ENCODE measurements at places on chromosomes 2 and 18.
A peak's percentile ranks its signal among the peaks of the same experiment; 100 is the strongest.

GRCh38 chr18:49486606-49486952 lies 455 bp downstream of the C18orf32 start:
- DNase-seq = peak; percentile 36

GRCh38 chr2:71929482-71929772 lies 218.2 kb downstream of the CYP26B1 start:
- DNase-seq = no peak

GRCh38 chr2:226652369-226652768 lies 147.3 kb downstream of the IRS1 start:
- DNase-seq = peak; percentile 16

DNA sequence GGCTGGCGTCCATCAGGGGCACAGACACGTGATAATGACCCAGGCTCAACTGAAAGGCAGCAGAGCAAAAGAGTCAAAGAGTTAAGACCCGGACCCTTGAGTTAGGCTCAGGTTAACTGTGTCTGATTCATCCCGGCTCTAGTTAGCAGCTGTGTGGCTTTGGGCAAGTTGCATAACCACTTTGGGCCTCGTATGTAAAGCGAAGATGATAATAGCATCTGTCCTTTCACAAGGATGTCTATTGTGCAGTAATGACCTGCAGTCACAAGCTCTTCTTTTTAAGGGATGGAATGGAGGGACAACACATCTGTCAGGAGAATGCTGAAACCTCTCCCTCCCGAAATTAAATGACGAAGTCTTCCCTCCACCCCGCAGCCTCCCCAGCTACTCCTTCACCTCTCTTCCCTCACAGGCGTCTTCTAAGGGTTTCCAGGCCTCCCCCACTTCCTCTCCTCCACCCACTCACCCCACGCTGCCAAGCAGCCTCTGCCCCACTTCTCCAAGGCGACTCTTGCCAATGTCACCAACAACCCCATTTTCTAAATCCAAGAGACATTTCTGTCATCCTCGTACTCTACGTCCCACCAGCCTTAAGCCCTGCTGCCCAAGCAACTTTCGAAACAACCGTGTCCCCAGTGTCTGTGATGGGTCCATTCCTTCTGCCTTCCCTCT lies 135.1 kb upstream of the ID2 start:
- peak; percentile 70 for DNase-seq

- DNase-seq = no peak
Observed at GRCh38 chr2:42567364-42567763, 1.1 kb upstream of the MTA3 start.

- DNase-seq = no peak
Observed at GRCh38 chr2:96895032-96895745, 25.3 kb upstream of the SEMA4C start.

DNA sequence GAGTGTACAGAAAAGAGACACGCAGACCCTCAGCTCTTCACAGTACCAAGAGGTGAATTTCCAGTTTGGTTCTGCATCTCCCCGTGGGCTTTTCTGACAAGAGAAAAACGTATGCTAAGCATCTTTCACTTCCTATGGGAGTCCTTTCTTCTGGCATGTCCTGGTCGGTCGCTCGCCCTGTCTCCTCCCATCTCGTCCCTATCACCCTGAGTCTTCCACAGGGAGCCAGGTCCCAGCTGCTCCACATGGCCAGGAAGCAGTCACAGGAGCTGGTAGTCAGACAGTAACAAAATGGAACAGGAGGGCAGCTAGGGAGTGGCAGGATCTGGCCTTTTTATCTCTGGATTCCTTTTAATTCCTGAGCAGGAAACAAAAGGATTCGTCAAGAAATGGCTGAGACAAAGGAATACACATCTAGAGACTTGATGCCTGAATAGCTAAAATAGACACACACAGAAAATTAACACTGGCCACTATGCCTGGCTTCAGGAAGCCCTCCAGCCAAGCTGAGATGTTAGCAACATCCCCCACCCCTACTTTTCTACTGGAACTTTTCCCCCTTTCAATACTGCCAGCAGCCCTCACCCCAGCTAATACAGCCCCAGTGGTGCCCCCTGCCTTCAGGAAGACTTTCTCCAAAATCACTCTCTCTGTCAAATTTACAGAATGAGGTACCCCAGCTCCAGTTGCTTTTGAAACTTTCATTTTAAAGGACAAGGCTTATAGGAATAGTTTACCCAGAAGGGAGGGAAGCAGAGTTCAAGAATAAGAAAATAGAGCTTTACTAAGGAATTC lies 136.1 kb downstream of the DNER start:
- DNase-seq = no peak

- no peak for DNase-seq
Observed at GRCh38 chr2:117936871-117937428, 76.9 kb downstream of the CCDC93 start.

GRCh38 chr2:88530081-88530480 lies 77.6 kb upstream of the FOXI3 start:
- no peak for DNase-seq

DNA sequence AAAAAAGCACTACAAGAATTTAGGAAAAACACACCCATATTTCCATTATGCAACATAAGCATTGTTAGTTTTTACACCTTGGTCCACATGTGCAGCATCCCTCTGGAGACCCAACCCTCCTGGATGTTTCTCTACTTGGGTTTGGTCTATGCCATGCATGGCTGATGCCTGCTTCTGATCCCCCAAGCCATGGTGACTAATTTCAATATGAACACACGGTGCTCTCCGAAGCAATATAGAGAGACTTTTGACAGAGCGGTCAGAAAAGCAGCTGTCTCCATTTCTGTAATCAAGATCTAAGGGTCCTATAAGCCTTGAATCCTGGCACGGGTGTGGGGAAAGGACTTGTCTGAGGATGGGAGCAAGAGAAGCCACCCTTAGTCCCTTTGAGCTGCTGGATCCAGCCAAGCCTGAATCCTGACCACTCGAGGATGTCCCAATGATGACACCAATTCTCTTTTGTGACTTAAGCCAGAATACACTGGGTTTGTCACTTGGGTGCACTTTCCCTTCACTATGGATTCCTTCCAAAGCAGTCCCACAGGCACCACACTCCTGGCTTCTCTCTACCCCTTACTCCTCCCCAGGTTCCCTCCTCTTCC lies 91.5 kb downstream of the ACTR2 start:
- DNase-seq = no peak

DNA sequence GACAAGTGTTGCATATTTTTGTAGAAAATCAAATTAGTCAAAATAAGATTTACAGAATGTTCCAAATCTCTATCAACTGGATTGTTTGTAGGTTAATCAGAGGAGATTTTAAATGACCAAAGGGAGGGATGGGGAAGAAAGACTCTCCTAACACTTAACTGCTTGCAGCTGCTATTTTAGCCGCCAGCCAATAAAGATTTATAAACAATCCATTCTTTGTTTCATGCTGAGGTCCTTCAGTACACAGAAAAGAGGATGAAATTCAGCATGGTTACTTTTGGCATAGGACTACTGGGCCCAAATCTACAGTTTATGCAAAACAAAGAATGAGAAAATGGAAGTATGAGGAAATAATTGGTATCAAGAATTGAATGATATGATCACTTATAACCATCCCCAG lies 86.4 kb upstream of the FN1 start:
- DNase-seq = no peak

DNA sequence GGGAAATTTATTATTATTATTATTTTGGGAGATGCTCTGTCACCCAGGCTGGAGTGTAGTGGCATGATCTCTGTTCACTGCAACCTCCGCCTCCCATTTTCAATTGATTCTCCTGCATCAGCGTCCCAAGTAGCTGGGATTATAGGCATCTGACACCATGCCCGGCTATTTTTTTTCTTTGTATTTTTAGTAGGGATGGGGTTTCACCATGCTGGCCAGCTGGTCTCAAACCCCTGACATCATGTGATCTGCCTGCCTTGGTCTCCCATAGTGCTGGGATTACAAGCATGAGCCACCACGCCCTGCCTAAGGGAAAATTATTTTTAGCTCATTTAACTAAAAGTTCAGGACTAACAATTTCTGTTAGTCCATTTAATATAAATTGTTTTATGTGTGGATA lies 109.2 kb upstream of the SESTD1 start:
- no peak for DNase-seq

- no peak for DNase-seq
Observed at GRCh38 chr18:9709304-9709877, 1.3 kb downstream of the RAB31 start.

DNA sequence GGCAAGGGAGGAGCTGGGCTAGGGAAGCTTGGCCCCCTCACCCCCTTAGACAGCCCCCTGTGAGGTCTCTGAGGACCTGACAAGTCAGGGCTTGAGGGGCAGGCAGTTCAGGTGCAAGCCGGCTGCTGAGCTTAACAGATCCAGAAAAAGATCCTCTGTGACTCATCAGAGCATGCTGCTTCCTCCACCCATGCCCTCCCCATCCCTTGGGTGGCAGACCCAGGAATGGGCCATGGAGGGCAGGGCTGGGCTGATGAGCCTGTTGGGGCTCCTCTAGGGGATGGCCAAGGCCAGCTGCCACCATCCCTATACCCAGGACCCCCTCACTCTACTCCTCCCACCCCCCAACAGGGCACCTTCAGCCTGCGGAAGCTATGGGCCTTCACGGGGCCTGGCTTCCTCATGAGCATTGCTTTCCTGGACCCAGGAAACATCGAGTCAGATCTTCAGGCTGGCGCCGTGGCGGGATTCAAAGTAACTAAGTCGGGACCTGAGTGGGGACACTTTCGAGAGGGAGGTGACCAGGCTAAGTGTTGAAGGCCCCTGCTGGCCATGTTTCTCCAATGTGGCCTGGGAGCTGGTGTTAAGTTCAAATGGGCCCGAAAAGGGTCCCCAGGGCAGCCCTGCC lies 1.9 kb downstream of the SLC11A1 start:
- DNase-seq = peak; percentile 39

GRCh38 chr18:31555971-31556747 lies 35.5 kb upstream of the TTR start:
- peak; percentile 88 for DNase-seq

GRCh38 chr2:135212757-135213156 lies 160.7 kb downstream of the RAB3GAP1 start:
- no peak for DNase-seq

- no peak for DNase-seq
Observed at GRCh38 chr2:102059151-102059550, 67.4 kb downstream of the IL1R2 start.

DNA sequence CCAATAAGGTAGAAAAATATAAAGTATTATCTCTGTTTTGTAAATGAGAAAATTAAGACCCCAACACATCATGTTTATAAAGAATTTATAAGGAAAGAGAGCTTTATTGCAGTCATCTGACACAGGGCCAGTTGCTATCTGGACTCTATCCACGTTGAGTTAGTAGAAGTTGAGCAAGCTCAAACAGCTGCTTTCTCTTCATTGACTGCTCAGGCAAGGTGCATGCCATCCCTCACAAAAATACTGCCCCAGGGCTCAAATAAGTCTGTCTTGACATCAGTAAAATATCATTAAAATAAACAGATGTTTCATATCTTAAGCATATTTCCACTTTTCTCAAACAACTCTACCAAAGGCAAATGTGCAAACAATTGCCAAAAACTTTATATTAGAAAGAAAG lies 14.8 kb downstream of the COL5A2 start:
- no peak for DNase-seq

- DNase-seq = no peak
Observed at GRCh38 chr2:44833171-44834069, 108.1 kb upstream of the SIX3 start.

- DNase-seq = no peak
Observed at GRCh38 chr2:227310756-227311110, 14.3 kb upstream of the MFF start.

- DNase-seq = peak; percentile 14
Observed at GRCh38 chr2:207847807-207848544, 78.3 kb upstream of the FZD5 start.

DNA sequence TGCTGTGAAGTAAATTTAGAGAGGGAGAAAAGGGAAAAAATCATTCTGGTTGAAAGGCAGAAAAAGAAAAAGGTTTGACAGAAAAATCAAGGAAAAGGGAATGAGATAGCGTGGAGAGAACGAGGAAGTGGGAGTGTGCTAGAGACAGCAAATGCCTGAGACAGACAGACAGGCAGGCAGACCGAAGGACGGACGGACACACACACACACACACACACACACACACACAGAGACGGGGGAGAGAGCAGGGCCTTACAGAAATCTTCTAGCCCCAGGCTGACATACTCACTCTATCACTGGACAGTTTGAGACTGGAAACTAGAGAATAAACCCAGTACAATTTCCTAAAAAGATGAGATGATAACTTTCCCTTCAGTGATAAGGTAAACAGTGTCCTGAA lies 238.4 kb downstream of the ZNF521 start:
- no peak for DNase-seq

- no peak for DNase-seq
Observed at GRCh38 chr2:217279140-217279539, 419.3 kb upstream of the TNP1 start.

DNA sequence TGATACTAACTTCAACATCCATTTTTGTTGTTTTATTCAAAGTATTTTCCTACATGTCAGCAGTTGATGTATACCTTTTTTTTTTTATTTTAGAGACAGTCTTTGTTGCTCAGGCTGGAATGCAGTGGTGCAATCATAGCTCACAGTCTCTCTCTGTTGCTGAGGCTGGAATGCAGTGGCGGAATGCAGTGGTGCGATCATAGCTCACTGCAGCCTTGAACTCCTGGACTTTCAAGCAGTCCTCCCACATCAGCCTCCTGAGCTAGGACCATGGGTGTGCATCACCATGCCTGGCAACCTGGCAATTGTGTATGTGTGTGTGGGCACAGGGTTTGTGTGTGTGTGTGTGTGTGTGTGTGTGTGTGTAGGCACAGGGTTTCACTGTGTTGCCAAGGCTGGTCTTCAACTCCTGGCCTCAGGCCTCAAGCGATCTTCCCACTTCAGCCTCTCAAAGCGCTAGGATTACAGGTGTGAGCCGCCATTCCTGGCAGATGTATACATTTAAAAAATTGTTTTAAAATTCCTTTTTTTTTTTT lies 24.8 kb downstream of the SANBR start:
- DNase-seq = no peak

GRCh38 chr18:49050452-49050851 lies 99.7 kb upstream of the SMAD7 start:
- DNase-seq = no peak

DNA sequence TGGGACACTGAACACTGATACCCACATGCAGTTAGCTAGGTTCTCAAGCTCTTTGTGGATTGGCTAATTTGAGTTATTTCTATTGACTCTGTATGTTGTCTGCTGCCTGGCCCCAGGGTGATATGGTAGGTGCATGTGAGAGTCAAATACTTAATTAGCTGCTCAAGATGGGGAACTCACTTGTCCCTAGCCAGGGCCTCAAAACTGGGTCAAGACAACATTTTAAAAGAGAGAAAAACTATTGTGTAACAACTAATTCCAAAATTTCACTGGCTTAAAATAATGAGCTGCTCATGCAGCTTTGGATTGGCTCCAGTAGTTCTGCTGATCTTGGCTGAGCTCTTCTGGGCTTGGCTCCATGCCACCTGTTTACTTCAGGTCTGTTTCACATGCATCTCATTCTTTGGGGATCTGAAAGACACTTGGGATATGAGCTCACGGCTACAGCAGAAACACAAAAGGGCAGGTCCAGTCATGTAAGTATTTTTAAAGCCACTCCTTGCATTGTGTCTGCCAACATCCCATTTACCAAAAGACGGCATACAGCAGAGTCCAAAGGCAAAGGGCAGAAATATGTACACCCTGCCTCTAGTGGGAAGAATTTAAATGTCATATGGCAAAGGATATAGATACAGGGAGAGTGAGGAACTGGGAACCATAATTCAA lies 716.8 kb downstream of the SUCLG1 start:
- DNase-seq = no peak

All from inflammatory macrophage treated with lipopolysaccharide for 1 hour (primary cell).